ENCODE measurements at places on chromosomes 3 and 15.

DNA sequence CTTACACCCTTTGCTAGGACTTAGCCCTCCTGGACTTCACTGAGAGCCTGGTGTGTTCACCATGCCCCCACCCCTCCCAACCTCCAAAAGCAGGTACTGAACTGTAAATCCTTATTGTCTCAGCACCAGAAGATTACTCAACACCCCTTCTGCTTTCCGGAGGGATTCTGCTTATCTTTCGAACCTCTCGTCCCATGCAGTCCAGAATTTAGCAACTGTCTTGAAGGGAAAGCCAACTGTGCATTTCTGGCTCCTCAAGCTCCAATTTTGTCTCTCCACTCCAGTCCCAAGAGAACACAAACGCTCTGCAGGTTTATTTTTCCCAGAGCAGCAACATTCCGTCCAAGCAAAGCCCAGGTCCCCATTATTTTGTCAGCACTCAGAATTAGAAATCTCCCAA is 49.6 kb downstream of the RFTN1 start:
- no peak for DNase-seq

DNA sequence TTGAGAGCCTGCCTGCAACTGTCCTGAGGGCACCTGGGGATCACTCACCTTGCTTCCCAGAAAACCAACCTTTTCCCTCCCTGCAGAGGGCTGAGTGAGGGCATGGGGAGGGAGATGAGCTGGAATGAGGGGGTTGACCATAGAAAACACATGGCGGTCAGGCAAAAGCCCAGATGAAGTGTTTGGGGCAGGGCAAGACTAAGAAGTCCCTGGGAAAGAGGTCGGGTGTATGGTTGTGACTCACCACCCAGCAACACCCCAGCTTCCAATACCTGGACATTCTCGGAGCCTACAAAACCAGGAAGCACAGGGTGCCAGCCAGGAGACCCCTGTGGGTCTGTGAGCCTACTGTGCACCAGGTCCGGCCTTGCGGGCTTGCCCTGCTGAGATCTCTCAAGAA is 95.3 kb upstream of the ATP2B2 start:
- DNase-seq: no peak

GRCh38 chr15:90062973-90063769 is 39.1 kb downstream of the IDH2 start:
- no peak for DNase-seq

DNA sequence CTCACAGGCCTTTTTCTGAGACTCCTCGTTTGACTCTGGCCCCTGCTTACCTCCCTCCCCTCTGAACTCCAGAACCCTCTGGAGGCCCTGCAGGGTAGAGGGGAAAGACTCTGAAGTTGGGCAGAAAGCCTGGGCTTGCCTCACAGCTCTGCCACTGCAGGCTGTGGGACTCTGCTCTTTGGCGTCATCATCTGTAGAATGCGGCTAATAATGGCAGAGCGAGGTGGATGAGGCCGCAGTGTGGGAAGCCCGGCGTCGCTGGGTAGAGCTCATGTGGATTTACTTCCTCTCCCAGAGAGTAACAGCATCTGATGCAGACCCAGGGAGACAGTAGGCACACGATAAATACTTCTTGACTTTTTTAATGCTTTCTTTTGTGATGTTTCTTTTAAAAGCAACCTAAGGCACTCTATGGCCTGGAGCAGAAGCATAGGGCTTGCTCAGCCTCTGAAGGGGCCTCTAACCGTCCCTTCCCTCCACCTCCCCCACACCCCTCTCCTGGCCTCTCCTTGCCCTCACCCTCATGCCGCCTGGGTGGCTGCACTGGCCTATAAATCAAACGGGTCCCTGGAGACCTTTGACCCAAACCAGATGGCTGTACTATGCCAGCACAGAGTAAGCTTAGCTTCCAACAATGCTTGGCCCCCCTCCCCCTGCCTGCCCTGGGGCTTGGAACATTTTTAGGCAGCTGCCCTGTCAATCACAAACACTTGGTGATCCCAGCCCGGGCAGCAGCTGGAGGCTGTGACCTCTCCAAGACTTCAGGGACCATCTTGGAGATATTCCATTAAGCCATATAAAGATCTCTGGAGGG is 32.9 kb downstream of the SPSB4 start:
- no peak for DNase-seq

- DNase-seq: no peak
Measured at GRCh38 chr3:142098964-142099363, 50.4 kb downstream of the TFDP2 start.

- DNase-seq: no peak
Measured at GRCh38 chr3:56254835-56255234, 213.4 kb downstream of the ERC2 start.
